ENCODE measurements at places on chromosomes 3 and 15.

- no peak for DNase-seq
Measured at GRCh38 chr15:52499506-52499905, 29.2 kb downstream of the MYO5A start.

DNA sequence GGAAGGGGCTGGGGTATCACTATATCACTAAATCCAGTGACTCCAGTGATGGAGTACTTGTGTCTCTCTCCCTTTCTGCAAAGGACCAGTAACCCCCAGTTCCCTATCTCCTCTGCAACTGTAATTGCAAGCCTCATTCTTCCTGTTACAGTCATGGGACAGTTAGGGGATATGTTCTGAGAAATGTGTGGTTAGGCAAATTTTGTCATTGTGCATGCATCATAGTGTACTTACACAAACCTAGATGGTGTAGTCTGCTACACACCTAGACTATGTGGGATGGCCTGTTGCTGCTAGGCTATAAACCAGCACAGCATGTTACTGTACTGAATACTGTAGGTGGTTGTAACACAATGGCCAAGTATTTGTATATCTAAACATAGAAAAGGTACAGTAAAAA, 2.2 kb downstream of the VPS8 start:
- no peak for DNase-seq

DNA sequence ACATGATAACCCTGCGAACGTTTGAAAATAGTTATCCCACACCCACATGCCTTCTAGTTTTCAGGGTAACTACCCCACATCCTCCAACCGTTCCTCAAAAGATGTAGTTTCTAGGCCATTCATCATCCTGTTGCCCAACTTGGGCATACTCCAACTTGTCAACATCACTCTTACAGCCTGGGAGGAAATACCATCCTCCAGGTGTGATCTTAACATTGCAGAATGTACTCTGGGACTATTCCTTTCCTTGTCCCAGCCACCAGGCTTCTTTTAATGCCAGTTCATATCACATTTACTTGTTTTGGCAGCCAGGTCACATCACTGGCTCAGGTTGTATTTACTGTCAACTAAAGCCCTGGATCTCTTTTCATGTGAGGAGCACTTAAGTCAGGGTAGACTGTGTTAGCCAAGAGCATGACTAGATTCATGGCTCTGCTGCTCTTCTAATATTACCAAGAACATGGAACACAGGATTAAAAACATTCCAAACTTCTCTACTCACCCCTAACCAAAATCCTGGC, 4.0 kb upstream of the DENND6A start:
- DNase-seq, result no peak

DNA sequence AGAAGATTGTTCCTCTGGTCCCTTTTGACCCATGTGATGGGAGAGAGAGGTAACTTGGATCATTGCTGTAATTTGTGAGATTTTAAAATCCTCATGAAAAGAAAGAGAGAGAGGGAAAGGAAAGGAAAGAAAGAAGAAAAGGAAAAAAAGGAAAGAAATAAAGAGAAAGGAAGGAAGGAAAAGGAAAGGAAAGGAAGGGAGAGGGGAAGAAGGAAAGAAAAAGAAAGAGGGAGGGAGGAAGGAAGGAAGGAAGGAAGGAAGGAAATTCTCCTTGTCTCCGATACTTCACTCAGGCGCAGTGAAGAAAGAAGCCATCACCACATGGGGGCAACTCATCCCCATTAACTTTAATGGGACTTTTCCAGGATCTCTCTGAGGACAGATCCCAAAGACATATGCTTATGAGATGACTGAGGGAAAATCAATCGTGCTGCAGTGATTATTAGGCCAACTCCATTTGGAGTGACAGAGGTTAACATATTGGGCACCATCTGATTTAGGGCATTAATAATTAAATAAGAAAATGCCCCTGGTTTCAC, 123.0 kb downstream of the MEGF11 start:
- DNase-seq, result no peak

GRCh38 chr3:134644731-134645514, 5.9 kb downstream of the KY start:
- DNase-seq, result no peak

Data from head of caudate nucleus (tissue), 42 donors.